ENCODE measurements at places on chromosomes 7 and 10. TPM values are rescaled to one million over a fixed set of nuclear protein-coding genes. Genes with fewer than 3 reads are reported as not detected.

PRSS1 gene
- total RNA-seq = 0.96 TPM

TBC1D12 gene
- 3.5 TPM for total RNA-seq

MYL7 gene
- total RNA-seq = 4.7 TPM

MMP21 gene
- not detected for total RNA-seq

NXPH1 gene
- 0.37 TPM for total RNA-seq

CREB5 gene
- 1.8 TPM for total RNA-seq

ADCY1 gene
- total RNA-seq = 5.6 TPM

Data from H7 (cell line).